ENCODE measurements at places on chromosomes 6 and 20.
A peak's percentile ranks its signal among the peaks of the same experiment; 100 is the strongest.

- DNase-seq = peak; percentile 9
These were observed 41.8 kb upstream of the DOK5 start for GRCh38 chr20:54433636-54434035.

- no peak for DNase-seq
These were observed 69.1 kb upstream of the FLRT3 start for GRCh38 chr20:14406495-14406894.

GRCh38 chr6:131768964-131769363 lies 38.9 kb upstream of the ENPP1 start:
- no peak for DNase-seq

- DNase-seq = no peak
These were observed 39.2 kb upstream of the RNF8 start for GRCh38 chr6:37314487-37315156.

GRCh38 chr6:123980311-123980710 lies 176.6 kb downstream of the NKAIN2 start:
- DNase-seq = no peak

GRCh38 chr6:22332711-22333110 lies 35.9 kb upstream of the PRL start:
- DNase-seq = no peak

DNA sequence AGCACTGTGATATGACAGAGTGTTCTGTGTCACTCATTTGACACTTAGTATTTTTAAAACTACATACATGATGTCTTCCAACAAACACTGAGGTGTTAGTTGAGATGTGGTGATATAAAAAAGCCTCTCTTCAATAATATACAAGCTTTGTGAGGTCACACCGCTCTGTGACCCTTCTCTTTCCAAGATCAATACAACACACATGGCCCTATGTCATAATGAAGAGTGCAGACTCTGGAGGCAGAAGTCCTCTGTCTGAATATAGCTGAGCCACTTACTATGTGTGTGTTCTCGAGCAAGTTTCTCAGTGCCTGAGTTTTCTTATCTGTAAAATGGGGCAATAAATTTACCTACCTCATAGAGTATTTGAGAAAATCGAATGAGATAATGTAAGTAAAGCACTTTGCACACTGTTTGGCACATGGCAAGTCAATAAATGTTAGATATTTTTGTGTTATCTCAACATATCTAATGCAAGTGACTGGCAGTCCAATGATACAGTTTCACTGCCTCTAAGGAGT lies 499.0 kb upstream of the MARCKS start:
- DNase-seq = no peak

DNA sequence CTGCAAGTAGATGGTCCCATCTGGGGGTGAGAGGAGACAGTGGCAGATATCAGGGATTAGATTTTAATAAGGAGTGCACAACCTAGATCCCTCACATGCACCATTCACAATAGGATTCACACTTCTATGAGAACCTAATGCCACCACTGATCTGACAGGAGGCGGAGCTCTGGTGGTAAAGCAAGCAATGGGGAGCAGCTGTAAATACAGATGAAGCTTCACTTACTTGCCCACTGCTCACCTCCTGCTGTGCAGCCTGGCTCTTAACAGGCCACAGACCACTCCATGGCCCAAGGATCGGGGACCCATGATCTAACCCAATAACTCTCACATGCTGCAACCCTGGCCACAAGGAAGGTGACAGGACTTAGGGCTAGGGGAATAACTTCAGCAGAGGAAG lies 75.4 kb downstream of the ZNF133 start:
- DNase-seq = no peak

GRCh38 chr6:128275681-128276080 lies 244.7 kb downstream of the PTPRK start:
- DNase-seq = no peak

All from amygdala (tissue), 56 donors.